ENCODE measurements at places on chromosomes 7 and 10.

- no peak for DNase-seq
These were observed 177.7 kb downstream of the KIF20B start for GRCh38 chr10:89879121-89879520.

DNA sequence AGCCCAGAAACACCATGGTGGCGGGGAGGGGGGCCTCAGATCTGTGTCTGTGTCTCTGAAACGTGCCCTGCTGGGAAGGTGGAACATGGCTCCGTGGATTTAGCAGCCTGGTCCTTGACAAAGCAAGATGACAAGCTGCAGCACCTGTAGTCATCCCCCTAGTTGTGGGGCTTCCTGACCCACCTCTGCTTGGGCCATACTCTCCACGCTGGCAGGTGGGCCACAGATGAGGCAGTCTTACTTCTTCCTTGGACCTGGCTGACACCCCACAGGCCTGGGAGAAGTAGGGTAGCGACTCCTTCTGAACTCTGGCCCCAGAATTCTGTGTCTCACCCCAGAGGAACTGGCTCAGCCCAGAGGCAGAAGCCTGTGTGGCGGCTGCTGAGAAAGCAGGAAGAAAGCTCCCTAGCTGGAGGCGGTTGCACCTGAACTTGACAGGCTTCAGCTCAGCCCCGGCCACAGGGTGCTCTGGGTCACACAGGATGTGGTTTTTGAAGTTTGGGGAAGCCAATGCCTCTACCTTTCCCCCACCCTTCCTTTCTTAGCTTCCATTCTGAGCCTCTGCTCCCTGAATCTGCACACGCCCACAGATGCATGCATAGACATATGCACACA, 113.9 kb downstream of the ABLIM1 start:
- peak; percentile 71 for DNase-seq

GRCh38 chr10:99449023-99449422, 18.6 kb upstream of the GOT1 start:
- DNase-seq, result no peak

DNA sequence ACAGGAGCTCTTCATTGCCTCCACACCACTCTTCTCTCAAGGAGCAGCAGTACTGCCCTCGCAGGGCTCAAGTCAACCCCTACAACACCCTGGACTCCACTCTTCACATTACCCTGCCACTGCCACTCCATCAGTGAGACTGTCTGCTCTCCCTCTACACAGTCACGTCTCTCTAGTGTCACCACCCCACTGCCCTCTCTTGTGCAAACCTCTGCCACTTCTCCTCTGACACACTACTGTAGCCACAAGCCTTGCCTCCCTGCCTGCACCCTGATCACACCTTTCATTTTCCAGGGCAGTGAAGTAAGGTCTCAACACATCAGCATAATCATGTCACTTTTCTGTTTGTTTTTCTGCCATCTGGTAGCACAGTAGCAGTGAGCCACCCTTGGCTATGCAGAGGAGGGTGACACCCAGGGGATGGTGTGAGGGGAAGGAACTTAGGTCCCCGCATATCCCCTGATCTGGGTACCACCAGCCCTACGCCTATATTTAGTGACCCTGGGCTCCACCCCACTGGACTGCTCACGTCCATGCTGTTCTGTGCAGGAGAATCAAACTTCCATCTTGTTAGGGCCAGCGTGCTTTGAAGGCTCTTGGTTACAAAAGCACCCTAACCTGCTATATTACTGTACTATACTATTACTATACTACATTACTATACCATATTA, 1.6 kb downstream of the C10orf143 start:
- DNase-seq, result peak; percentile 20

DNA sequence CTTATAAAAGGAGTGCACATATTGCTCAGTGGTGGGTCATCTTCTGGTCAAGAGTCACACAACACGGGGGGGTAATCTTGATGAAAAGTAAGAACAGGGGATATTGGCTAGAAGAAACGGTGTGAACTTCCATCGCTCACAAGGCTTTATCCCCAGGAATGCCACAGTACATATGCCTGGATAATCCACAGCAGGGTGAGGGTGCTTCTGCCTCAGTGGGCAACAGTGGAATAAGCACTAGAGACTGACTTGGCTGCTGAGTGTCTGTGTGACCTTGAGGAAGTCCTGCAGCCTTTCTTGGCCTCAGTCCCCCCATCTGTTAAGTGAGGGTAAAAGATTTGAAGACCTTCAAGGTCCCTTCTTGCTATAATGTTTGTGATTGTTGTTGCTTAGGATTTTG, 44.9 kb upstream of the SHH start:
- no peak for DNase-seq

DNA sequence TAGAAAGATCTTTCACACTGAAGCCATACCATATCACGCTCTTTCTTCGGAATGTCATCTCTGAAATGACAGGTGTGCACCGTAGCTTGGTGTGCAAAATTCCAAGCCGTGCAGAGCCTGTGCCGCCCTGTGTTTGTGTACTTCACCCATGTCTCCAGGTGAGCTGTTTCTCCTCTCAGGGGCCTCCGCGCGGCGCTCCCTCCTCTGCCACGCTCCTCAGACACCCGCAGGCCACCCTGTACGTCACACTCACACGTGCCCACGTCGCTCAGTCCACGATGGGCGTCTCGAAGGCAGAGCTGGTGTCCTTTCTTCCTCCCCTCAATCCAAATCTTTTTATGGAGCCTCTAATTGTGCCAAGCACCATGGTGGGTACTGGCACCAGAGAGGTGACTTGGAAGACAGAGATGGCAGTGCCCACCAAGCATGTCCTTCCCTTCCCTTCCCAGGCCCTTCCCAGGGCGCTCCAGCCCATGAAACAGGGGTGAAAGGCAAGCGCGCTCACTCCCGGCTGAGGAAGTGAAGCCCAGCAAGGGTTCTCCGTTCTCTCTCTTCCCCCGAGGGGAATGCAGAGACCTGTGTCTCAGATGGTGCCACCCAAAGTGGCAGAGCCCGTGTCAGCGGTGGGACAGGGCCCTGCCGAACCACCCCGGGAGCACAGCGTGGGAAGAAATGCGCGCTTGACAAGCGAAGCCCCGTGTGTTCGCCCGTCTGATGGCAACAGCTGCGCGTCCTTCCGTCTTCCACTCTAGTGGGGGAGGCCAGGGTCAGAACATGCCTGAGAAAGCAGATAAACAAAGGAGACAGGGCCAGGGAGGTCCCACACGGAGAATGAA, 292.5 kb upstream of the SHH start:
- no peak for DNase-seq

GRCh38 chr10:34886906-34887642, 72.0 kb upstream of the PARD3 start:
- DNase-seq, result no peak

DNA sequence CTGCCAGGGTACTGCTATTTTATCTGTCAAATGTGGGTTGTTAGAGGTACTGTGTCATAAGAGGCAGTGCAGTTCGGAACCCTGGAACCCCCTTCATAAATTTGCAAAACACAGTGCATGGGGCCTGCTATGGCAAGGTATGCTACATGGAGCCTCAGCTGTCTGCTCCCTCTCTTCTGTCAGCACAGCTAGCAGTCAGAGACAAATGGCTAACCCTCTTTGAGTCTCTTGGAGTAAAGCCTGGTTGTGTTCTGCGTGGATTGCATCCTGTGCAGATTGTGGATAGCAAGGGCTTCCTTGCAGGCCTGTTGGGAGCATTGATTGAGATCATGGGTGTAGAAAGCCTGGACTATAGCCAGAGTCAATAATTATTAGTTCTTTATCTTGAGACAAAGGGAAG, 397.8 kb downstream of the AUTS2 start:
- DNase-seq, result no peak

DNA sequence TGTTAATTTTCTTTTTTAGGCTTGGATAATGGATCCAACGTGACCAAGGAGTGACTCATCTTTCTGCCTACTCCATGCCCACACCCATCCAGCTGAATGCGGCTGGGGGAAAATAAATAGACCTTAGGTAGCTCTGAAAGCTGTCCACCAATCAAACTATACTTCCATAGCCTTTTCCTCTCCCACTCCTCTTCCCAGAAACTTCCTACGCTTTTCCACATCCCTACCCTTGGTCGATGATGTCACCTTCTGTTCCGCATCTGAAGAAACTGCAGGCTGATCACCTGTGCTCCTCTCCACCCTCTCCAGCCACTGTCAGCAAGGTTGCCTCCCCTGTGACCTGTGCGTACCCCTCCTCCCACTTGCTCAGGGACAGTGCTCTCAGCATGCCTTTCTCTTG, 359.8 kb upstream of the KLF6 start:
- no peak for DNase-seq

GRCh38 chr7:48031111-48031510, 2.2 kb upstream of the SUN3 start:
- DNase-seq, result no peak

DNA sequence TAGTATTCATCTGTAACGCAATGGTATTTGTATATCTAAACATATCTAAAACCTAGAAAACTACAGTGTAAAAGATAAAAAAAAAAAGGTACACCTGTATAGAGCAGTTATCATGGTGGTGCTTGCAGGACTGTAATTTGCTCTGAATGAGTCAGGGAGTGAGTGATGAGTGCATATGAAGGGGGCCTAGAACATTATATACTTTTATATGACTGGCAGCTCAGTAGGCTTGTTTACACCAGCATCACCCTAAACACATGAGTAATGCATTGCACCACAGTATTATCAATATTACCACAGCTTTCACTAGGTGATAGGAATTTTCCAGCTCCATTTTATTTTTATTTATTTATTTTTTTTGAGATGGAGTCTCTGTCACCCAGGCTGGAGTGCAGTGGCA, 40.8 kb downstream of the TRIM24 start:
- DNase-seq, result no peak

DNA sequence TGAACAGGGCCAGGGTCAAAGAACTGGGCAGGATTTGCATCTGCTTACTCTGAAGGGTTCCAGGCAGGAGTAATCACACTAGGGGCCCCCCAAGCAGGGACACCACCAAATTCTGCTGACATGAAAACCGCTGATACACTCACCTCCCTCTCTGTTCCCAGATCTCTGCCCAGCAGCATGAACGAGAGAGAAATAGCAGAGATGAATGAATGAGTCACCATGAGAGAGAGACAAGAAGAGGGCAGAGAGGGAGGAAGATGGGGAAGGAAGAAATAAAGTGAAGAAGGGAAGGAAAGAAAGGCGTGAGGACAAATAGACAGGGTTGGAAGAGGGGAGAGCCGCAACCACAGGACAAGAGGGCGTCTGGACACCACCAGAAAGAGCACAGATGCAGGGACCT, 285.9 kb upstream of the NEBL start:
- DNase-seq, result no peak

DNA sequence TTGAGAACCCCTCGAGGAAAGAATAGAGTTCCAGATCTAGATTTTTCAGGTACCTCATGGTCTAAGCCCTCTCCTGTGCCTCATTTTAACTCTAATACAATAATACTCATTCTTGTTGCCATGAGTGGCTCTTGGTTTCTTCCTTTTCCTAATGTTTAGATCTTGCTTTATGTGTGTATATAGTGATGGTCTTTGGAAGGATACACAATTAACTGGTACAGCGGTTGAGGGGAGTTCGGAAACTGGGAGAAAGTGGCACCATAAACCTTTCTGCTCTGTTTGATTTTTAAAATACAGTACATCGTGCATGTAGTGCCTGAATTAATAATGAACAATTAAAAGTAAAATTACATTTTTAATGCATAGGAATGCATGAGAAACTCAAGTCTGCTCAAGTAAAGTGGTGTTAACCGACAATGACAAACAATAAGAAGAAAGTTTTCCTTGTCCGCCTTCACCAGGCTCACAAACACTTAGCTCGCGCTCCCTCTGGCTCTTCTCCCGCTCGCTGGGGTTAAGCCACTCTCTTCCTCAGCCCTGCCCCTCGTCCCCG, 386 bp upstream of the EIF4EBP2 start:
- DNase-seq, result no peak

DNA sequence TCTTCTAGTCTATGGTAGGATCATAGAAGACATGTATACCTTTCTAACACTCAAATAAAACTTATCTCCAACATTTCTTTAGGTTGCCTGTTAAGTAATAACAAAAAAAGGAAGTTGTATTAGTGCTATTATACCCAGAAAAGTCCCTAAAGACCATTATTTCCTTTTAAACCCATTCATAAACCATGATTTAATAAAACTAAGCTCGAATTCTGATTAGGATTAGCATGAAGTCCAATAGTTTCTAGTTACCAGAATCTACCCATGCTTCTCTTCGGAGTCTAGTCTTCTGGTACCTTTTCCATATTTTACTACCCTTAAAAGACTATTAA, 62.7 kb downstream of the USP6NL start:
- DNase-seq, result no peak

GRCh38 chr10:24690961-24691512, 32.6 kb downstream of the ARHGAP21 start:
- DNase-seq, result no peak

GRCh38 chr7:21922605-21923004, 23.1 kb downstream of the CDCA7L start:
- DNase-seq, result no peak

- DNase-seq, result no peak
These were observed 159.5 kb downstream of the PPP1R9A start for GRCh38 chr7:95066737-95067530.

DNA sequence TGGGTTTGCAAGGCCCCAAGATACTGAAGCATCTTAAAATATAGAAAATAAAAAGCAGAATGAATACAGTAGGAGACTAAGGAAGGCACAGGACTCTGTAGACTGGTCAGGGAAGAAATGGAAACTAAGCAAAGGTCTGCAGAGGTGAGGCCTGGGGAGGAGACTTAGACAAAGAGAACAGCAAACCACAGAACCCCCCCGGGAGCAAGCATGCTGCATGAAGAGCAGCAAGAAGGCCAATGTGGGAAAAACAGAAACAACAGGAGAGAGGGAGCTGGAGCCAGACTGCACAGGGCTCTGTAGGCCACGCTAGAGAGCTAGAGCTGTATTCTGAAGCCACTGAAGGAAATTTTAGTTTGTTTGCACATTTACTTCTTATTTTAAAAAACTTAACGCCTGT, 45.7 kb upstream of the ARID5B start:
- no peak for DNase-seq

All from stimulated activated CD4-positive, alpha-beta T cell treated with anti-CD3 and anti-CD28 coated beads, Interleukin-2, amount 100 ng/mL, for 24 hours (primary cell).